GM23248 (cell line): ENCODE measurements at places on chromosomes 1 and 21. TPM values are rescaled to one million over a fixed set of nuclear protein-coding genes. Genes with fewer than 3 reads are reported as not detected.

DNA sequence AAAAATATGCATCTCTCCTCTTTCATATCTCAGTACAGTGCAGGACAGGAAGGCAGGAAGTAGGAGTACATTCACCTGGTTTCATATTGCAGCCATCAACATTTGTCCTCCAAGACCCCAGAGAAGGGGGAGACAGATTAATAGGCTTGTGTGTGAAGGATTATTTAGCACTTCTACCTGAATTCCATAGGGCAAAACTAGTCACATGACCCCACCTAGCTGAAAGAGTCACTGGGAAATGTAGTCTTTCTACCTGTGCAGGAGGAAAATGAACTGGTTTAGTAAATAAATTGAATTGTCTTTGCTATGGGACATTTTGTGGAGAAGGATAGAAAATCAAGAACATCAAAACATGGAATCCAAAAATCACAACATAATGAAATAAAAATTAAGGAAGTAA, 13.9 kb upstream of the TRIM33 start:
- DNase-seq: no peak
- no peak overlapping the region for H3K4me3 ChIP-seq
- no peaks in the 10 kb centered on the region for H3K4me1 ChIP-seq
- H3K27me3 ChIP-seq: no peaks in the 10 kb centered on the region
- no peak overlapping the region for H3K27ac ChIP-seq

DNA sequence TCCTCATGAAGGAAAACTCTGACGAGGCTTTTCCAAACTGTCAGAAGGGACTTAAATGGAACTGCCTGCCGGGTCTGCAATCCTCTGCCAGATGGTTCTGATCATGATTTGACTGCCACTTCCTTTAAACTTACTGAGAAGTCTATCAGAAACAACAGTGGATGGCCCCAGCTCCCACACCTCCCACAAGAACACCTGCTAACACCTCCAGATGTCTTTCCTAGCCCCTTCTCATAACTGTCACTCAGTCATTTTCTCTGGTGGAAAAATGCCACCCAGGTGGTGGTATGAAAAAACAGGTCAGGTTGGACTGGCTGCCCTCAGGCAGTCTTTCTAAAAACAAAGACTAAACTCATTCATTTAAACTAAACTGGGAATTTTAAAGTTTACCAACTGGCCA, 66.7 kb upstream of the ABCD3 start:
- no peak overlapping the region for H3K27ac ChIP-seq
- no peaks in the 10 kb centered on the region for H3K4me1 ChIP-seq
- no peak overlapping the region for H3K4me3 ChIP-seq
- H3K27me3 ChIP-seq: peaks cover 42% of the 10 kb centered on the region

DNA sequence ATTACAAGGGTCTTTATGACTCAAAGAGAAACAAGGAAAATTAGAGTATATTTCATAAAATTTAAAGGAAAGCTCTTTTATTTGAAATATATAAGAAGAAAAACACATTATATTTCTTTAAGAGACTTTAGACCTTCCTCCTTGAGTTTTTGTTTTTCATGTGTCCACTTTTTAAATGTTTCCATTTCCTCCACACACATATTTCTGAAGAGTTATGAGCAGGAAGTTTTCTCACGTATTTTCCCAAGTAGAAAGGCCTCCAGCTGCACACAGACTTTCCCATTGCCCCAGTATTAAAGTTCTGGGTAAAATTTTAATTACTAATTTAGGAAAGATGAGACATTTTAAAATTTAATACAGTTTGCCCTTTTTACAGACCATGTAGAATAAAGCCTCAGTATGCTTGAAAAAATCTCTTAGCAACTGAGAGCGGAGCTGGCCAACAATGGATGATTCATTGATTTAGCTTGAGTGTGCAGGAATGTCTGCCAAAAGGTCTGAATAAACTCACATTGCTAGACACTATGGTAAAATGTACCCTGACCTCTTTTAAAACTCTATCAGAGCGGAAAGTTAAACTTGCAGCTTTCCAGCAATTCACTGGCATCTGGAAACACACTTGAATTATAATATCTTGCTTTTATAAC, 57.9 kb downstream of the DDAH1 start:
- H3K27me3 ChIP-seq: no peaks in the 10 kb centered on the region
- H3K4me3 ChIP-seq: peak overlapping the region; percentile 45
- H3K27ac ChIP-seq: peak overlapping the region; percentile 96

DNA sequence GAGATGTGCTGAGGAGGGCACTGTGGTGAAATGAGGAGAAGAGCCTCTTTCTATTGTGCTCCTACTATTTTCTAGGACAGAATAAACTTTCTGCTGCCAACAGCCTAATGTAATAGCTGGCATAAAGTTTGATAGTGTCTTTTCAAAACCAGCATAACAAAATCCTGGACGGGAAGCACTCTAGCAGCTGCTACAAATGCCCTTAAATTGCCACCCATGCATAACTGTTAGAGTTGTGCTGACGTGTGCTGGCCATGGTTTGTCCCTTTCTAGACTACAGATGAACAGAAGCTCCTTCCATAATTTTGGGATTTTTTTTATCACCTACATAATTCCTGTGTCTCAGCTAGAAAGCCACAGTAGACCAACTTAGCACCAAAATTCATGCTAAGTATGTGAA, 88.5 kb upstream of the DEPDC1 start:
- DNase-seq: no peak
- no peaks in the 10 kb centered on the region for H3K36me3 ChIP-seq
- no peak overlapping the region for H3K4me3 ChIP-seq
- no peaks in the 10 kb centered on the region; the same call in 1 of the 2 replicates for H3K27me3 ChIP-seq
- H3K27ac ChIP-seq: no peak overlapping the region

GRCh38 chr21:33739701-33740100, 97.4 kb downstream of the ITSN1 start:
- peaks cover 4% of the 10 kb centered on the region; the same call in 1 of the 2 replicates for H3K36me3 ChIP-seq
- no peak overlapping the region for H3K27ac ChIP-seq

DNA sequence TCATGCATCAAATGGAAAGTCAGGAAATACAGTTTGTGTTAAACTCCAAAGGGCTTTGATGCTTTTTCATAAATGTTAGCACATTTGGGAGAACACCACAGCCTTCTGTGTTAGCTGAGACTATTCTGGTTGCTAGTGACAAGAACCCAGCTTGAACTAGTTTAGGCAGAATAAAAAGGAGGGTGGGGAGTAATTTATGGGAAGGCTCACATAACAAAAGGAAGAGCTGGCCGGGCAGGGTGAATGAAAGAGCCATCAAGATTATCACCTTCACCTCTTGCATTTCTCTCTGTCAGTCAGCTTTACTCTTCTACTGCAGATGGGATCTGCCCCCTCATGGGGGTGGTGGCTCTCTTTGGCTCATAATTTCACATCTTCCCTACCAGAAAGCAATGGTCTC, 75.4 kb upstream of the VTCN1 start:
- no peak overlapping the region for H3K27ac ChIP-seq
- peaks cover 11% of the 10 kb centered on the region; the same call in 1 of the 2 replicates for H3K27me3 ChIP-seq
- no peaks in the 10 kb centered on the region for H3K36me3 ChIP-seq

- no peak within 1 kb of the TSS for H3K27ac ChIP-seq
- DNase-seq: no peak
- H3K27me3 ChIP-seq: no peaks in the 10 kb centered on the region
- H3K4me1 ChIP-seq: peaks cover 10% of the 10 kb centered on the region
These were observed at the start of gene TBX19 for GRCh38 chr1:168280296-168280927. Gene TBX19, plus strand, starts transcription at chr1:168280877. Its CDS starts 214 bp downstream, at chr1:168281091.

- H3K27me3 ChIP-seq: peaks cover 18% of the 10 kb centered on the region
- H3K4me1 ChIP-seq: no peaks in the 10 kb centered on the region
- DNase-seq: no peak
- H3K36me3 ChIP-seq: no peaks in the 10 kb centered on the region
These were observed 54.9 kb upstream of the RUNX3 start for GRCh38 chr1:24984800-24985522.

GRCh38 chr1:64892576-64893573, 73.5 kb downstream of the JAK1 start:
- DNase-seq: peak; percentile 47
- H3K27ac ChIP-seq: no peak overlapping the region
- no peak overlapping the region for H3K4me3 ChIP-seq

DNA sequence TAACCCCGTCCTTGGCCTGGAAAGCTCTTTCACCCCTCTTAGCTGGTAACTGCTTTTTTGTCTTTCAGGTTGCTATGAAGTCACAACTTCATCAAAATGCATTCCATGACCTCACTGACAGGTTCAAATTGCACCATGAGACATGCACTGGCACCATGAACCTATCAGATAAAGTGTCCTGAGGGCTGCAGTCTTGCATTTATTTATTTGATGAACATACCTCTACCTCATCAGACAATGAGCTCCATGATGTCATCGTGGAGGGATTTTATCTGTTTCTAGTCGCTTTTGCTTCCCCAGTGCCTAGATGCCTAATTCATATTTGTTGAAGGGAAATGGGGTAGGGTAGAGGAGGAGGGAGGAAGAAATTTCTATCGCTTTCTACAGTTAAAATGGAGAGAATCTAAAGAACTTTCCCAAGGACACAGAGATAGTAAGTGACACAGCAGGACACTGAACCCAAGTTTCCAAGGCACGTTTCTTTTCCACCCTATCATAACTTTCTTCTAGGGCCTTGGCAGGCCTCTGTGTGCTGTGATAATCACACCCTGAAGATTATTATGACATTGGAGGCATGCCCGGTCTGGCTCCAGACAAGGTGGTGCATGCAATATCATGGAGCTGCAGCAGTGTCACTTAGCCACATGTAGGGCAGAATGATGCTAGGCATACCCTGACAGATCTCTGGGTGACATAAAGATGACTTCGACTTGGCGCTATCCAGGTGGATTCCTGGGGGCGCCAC, 69.5 kb downstream of the CD58 start:
- H3K27me3 ChIP-seq: no peaks in the 10 kb centered on the region
- peaks cover 29% of the 10 kb centered on the region for H3K4me1 ChIP-seq
- no peak for DNase-seq
- H3K36me3 ChIP-seq: no peaks in the 10 kb centered on the region
- no peak overlapping the region for H3K4me3 ChIP-seq

- H3K27ac ChIP-seq: no peak overlapping the region
- no peaks in the 10 kb centered on the region for H3K36me3 ChIP-seq
- H3K4me1 ChIP-seq: peaks cover 17% of the 10 kb centered on the region
- peak overlapping the region; percentile 93; the same call in 1 of the 2 replicates for H3K4me3 ChIP-seq
- peak; percentile 21 for DNase-seq
These were observed 974 bp upstream of the FNBP1L start for GRCh38 chr1:93446837-93447451.

GRCh38 chr1:111509997-111510375, 6.6 kb upstream of the ADORA3 start:
- peaks cover 10% of the 10 kb centered on the region for H3K4me1 ChIP-seq
- DNase-seq: no peak
- H3K27me3 ChIP-seq: no peaks in the 10 kb centered on the region
- H3K27ac ChIP-seq: no peak overlapping the region
- H3K36me3 ChIP-seq: no peaks in the 10 kb centered on the region

GRCh38 chr1:63537940-63538339, 14.6 kb downstream of the EFCAB7 start:
- peaks cover 2% of the 10 kb centered on the region; the same call in 1 of the 2 replicates for H3K36me3 ChIP-seq
- no peak overlapping the region for H3K4me3 ChIP-seq
- H3K4me1 ChIP-seq: no peaks in the 10 kb centered on the region
- DNase-seq: peak; percentile 37

Gene GBP1
- 25.2 and 42.5 TPM in 2 replicates for total RNA-seq

Gene KCNE2
- total RNA-seq: not detected in 2 replicates

Gene NTNG1
- total RNA-seq: 14.4 and 14.7 TPM in 2 replicates

Gene MAP3K21
- not detected in 2 replicates for total RNA-seq

Gene PAQR7
- 18.6 and 20.6 TPM in 2 replicates for total RNA-seq

Gene FCER1A
- total RNA-seq: not detected in 2 replicates

Gene SPATA17
- 0.43 and 0.89 TPM in 2 replicates for total RNA-seq

Gene MFSD2A
- total RNA-seq: 4.6 and 9.4 TPM in 2 replicates

Gene MAP1LC3C
- total RNA-seq: not detected in 2 replicates

Gene GJA8
- not detected in 2 replicates for total RNA-seq

Gene UTS2
- total RNA-seq: not detected in 2 replicates
